ENCODE measurements at places on chromosomes 1 and 21.

DNA sequence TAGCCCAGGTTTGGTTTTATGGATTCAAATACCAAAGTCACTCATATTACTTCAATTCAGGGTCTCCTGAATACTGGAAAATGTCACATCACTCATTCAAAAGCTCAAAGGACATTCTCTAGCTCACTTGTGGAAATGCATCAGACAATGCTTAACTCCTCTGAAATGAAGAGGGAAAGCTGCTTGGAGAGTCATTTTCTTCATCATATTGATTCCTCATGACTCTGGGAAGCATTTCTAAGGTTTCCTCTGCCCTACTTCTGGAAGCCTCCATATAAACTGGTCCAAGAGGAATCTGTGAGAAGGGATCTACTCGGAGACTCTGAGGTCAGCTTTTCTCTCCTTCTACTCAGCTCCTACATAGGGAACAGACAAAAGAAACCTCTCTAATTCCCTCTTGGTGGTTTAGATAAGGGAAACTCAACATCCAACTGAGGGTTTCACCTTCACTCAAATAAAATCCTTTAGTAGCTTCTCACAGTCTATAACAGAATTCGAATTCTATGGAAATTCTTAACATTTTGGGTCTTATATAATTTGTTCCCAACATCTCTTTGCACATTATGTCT lies 36.4 kb upstream of the RBBP5 start:
- DNase-seq = no peak
- H3K36me3 ChIP-seq = peaks cover 85% of the 10 kb centered on the region
- peaks cover 6% of the 10 kb centered on the region for H3K4me1 ChIP-seq

DNA sequence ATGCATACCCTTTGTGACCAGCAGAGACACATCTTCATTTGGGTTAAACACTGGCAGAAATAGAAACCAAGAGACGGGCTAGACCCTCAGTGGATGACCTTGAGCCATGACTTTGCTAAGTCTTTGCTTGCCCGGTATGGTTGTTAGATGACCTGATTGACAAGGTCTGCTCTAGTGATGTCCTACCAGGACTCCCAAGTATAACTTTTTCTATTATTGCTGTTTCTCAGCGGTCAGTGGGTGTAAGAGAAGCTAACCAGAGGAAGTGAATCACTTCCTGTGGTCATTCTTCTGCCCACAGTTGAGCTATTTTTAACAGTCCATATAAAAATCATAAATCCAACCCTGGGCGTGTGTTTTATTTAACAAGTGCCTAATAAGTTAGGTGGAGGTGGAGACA lies 126.2 kb upstream of the ETS2 start:
- no peak overlapping the region for H3K27ac ChIP-seq
- no peak overlapping the region for H3K4me3 ChIP-seq

DNA sequence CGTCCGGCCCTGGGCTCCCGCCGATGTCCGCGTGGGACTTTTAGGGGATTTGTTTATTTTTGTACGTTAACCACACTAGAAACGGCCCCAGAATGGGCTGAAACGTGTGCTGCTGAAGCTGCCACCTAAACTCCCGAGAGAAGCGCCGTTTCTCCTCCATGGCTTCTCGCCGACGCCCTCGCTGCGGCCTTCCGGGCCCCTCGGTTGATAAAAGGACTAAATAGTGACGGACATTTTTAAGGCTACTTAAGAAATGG lies 678 bp upstream of the PTTG1IP start:
- DNase-seq = no peak
- H3K36me3 ChIP-seq = peaks cover 27% of the 10 kb centered on the region
- H3K27ac ChIP-seq = peak overlapping the region; percentile 97
- peak overlapping the region; percentile 96 for H3K4me3 ChIP-seq

GRCh38 chr21:33690874-33691273 lies 48.6 kb downstream of the ITSN1 start:
- H3K27me3 ChIP-seq = no peaks in the 10 kb centered on the region
- no peaks in the 10 kb centered on the region for H3K4me1 ChIP-seq
- H3K36me3 ChIP-seq = no peaks in the 10 kb centered on the region
- DNase-seq = no peak
- no peak overlapping the region for H3K4me3 ChIP-seq
- H3K27ac ChIP-seq = no peak overlapping the region

GRCh38 chr1:173223031-173223380 lies 15.9 kb upstream of the TNFSF4 start:
- DNase-seq = no peak
- H3K4me1 ChIP-seq = peaks cover 13% of the 10 kb centered on the region
- H3K27me3 ChIP-seq = no peaks in the 10 kb centered on the region

- no peak for DNase-seq
- no peak overlapping the region for H3K4me3 ChIP-seq
- no peaks in the 10 kb centered on the region for H3K4me1 ChIP-seq
- no peak overlapping the region for H3K27ac ChIP-seq
Observed at GRCh38 chr1:199490769-199491527, 536.6 kb upstream of the NR5A2 start.

- DNase-seq = no peak
Observed at GRCh38 chr1:244920911-244921761, 56.8 kb upstream of the HNRNPU start.

DNA sequence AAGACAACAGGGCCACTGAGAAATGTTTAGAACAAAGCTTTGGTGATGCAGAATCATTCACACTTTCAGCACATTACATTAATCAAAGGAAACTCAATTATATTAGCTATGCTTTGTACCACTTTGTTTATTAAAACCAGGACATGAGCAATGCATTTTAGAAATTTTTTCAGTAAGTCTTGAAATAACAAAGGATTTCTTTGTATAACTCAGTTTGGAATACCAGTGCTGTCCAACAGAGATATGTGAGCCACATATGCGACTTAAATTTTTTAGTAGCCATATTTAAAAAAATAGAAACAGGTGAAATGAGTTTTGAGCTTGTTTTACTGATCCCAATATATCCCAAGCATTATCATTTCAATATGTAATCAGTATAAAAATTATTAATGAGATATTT lies 18.8 kb upstream of the F3 start:
- no peak for DNase-seq
- H3K27ac ChIP-seq = no peak overlapping the region
- no peaks in the 10 kb centered on the region for H3K4me1 ChIP-seq
- peaks cover 10% of the 10 kb centered on the region for H3K27me3 ChIP-seq
- no peak overlapping the region for H3K4me3 ChIP-seq
- no peaks in the 10 kb centered on the region for H3K36me3 ChIP-seq

- H3K27ac ChIP-seq = no peak overlapping the region
- no peak overlapping the region for H3K4me3 ChIP-seq
- H3K4me1 ChIP-seq = no peaks in the 10 kb centered on the region
- H3K36me3 ChIP-seq = no peaks in the 10 kb centered on the region
- no peak for DNase-seq
- no peaks in the 10 kb centered on the region for H3K27me3 ChIP-seq
Observed at GRCh38 chr21:22795644-22796043, 1797.4 kb downstream of the NCAM2 start.

GRCh38 chr21:38266732-38267131 lies 9.9 kb downstream of the KCNJ15 start:
- no peak for DNase-seq
- peaks cover 29% of the 10 kb centered on the region for H3K27me3 ChIP-seq
- H3K4me1 ChIP-seq = no peaks in the 10 kb centered on the region
- H3K27ac ChIP-seq = no peak overlapping the region
- H3K4me3 ChIP-seq = no peak overlapping the region

GRCh38 chr1:29962831-29963247 lies 726.5 kb downstream of the PTPRU start:
- no peak overlapping the region for H3K27ac ChIP-seq
- DNase-seq = no peak
- no peaks in the 10 kb centered on the region for H3K36me3 ChIP-seq
- H3K4me3 ChIP-seq = no peak overlapping the region
- H3K4me1 ChIP-seq = no peaks in the 10 kb centered on the region
- peaks cover 34% of the 10 kb centered on the region for H3K27me3 ChIP-seq

- H3K27me3 ChIP-seq = peaks cover 33% of the 10 kb centered on the region
- no peaks in the 10 kb centered on the region for H3K4me1 ChIP-seq
- no peak overlapping the region for H3K4me3 ChIP-seq
- H3K27ac ChIP-seq = no peak overlapping the region
- no peak for DNase-seq
- no peaks in the 10 kb centered on the region for H3K36me3 ChIP-seq
Observed at GRCh38 chr1:94843430-94843829, 23.3 kb downstream of the SLC44A3 start.

DNA sequence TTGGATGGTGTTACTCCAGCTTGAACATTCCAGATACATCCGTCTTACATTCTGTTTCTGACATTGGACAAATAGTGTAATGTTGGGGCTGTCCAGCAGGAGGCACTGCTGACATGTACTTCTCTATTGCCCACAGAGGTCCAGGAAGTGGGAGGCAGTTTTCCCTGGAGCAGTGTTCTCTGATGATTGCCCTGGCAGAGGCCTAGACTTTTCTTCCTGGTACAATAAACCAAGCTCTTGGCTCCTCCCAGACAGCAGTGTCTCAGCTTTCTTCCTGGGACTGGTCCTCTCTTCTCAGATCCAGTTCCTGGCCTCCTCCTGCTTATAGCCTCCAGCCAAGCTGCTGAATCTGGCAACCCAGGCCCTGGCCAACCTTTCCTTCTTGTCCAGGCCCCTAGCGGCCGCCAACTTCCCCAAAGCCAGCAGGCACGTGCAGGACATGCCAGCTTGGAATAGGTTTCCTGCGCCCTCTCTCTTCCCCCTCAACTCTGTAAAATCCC lies 14.9 kb upstream of the IFNLR1 start:
- no peaks in the 10 kb centered on the region for H3K27me3 ChIP-seq
- DNase-seq = peak; percentile 49
- H3K27ac ChIP-seq = no peak overlapping the region
- no peak overlapping the region for H3K4me3 ChIP-seq
- H3K36me3 ChIP-seq = peaks cover 3% of the 10 kb centered on the region

GRCh38 chr1:167066333-167067122 lies 23.6 kb downstream of the GPA33 start:
- H3K27me3 ChIP-seq = no peaks in the 10 kb centered on the region
- H3K4me3 ChIP-seq = no peak overlapping the region
- DNase-seq = peak; percentile 83
- H3K27ac ChIP-seq = no peak overlapping the region
- no peaks in the 10 kb centered on the region for H3K4me1 ChIP-seq
- H3K36me3 ChIP-seq = no peaks in the 10 kb centered on the region

DNA sequence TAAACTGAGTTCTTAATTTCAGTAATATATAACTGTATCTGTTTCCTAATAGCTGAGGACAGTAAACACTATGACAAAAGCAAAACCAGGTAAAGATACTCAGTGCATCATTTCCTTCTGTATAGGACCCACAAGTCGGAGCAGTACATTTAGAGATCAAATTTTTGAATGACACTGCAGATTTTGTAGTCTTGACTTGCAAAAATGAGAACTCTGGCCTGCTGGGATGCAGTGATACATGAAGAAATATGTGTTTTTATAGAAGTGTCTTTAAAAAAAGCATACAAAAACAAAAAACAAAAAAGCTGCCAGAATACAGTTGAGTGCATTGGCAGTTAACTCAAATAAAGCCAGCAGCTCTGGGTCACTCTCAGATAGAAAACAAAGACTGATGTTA lies 19.0 kb downstream of the GART start:
- no peak for DNase-seq
- peaks cover 67% of the 10 kb centered on the region for H3K36me3 ChIP-seq
- H3K4me1 ChIP-seq = no peaks in the 10 kb centered on the region
- H3K4me3 ChIP-seq = no peak overlapping the region

DNA sequence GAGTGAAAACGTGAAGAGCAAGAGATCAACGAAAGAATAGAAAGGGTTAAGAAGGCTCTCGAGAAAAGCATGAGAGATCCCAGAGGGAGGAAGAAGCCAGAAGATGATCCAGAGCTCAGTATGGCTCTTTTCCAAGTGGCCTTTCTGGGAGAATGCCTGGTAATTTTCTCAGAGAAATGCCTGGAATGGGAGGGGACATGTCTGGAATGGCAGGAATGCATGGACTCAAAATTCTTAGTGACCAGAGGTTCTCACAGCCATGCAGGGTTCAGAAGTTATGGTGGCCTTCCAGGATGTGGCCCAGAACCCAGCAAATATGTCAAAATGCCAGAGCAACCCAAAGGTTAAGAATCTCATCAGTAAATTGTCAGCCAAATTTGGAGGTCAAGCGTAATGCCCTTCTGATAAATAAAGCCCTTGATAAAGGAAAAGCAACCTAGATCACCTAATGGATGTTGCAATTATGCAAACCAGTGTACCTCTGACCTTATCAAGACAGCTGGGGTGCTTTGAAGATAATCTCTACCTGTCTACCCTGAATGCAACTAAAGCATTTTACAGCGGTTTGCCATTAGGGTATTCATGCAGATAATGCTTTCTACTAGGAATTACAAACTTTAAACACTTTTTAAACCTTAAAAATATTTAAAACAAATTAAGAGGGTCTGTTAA lies 53.1 kb downstream of the NBPF6 start:
- H3K27ac ChIP-seq = no peak overlapping the region
- no peaks in the 10 kb centered on the region for H3K4me1 ChIP-seq
- peaks cover 15% of the 10 kb centered on the region for H3K27me3 ChIP-seq
- DNase-seq = no peak
- H3K4me3 ChIP-seq = no peak overlapping the region

DNA sequence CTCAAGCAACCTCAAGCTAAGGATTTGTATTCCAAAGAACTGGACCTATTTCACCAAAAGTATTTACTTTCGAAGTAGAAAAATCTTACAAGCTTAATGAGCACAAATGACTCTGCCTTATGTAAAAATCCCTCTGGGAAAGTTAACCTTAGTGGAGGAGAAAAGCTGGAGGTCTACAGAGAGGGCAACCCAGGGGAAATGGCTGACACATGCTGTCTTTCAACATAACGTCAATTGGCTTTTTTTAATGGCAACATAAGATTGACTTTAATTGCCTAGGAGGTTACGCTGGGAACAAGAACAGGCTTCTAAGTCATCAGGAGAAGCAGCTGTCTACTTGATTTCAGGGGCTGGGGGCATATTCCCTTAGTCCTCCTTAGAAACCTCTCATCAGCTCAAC lies 52.3 kb downstream of the UTP25 start:
- no peaks in the 10 kb centered on the region for H3K36me3 ChIP-seq
- H3K4me3 ChIP-seq = no peak overlapping the region
- H3K27me3 ChIP-seq = peaks cover 70% of the 10 kb centered on the region
- DNase-seq = no peak

- peaks cover 18% of the 10 kb centered on the region for H3K4me1 ChIP-seq
- DNase-seq = no peak
Observed at GRCh38 chr1:206935491-206936067, 10.7 kb downstream of the PIGR start.

- H3K36me3 ChIP-seq = no peaks in the 10 kb centered on the region
- no peak overlapping the region for H3K27ac ChIP-seq
- H3K27me3 ChIP-seq = peaks cover 16% of the 10 kb centered on the region
- H3K4me3 ChIP-seq = no peak overlapping the region
- no peaks in the 10 kb centered on the region for H3K4me1 ChIP-seq
- no peak for DNase-seq
Observed at GRCh38 chr1:29254346-29254745, 18.0 kb downstream of the PTPRU start.

DNA sequence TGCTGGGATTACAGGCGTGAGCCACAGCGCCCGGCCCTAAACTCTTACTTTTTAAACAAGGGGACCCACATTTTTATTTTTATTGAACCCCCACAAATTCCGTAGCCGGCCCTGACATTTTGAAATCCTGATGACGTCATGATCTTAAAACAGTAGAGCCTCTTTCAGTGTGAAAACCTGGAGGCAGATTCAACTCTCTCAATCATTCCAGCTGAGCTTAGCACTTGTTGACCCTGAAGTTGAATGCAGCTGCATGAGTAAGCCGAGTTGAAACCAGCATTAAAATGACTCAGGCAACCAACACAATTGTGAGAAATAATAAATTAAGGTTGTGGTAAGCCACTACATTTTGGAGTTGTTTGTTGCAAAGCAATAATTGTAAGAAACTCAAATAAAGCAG lies 93.9 kb upstream of the ADGRL4 start:
- DNase-seq = no peak
- H3K27me3 ChIP-seq = no peaks in the 10 kb centered on the region
- no peaks in the 10 kb centered on the region for H3K36me3 ChIP-seq
- H3K4me3 ChIP-seq = no peak overlapping the region
- H3K4me1 ChIP-seq = no peaks in the 10 kb centered on the region
- H3K27ac ChIP-seq = no peak overlapping the region
